Fibroblast of villous mesenchyme (primary cell): ENCODE measurements at places on chromosomes 5 and 9.

GRCh38 chr9:7935681-7936080 is 136.1 kb upstream of the DMAC1 start:
- DNase-seq, result no peak

- no peak for DNase-seq
These were observed 370.2 kb upstream of the C9orf72 start for GRCh38 chr9:27943501-27943900.

- DNase-seq, result peak; percentile 60
These were observed 40.2 kb upstream of the TRIM32 start for GRCh38 chr9:116646661-116647514.

DNA sequence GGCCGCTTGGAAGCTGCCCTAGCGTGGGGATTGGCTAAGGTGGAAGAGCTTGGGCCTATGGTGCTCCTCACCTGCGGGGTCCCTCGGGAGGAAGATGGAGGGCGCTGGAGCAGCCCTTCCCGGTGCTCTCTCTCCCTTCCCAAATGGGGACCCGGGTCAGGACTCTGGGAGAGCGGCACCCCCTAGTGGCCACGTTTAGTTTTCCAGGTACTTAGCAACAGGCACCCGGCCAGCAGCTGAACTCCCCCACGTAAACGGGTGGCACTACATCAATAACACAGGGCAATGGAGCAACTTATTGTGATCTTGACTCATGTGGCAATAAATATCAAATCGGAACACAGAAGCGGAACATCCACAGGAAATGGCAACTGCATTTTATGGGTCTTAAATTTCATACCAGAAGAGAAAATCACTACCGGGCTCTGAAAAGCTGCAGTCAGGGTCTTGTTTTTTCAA is 316.6 kb downstream of the AGTPBP1 start:
- DNase-seq, result peak; percentile 9

DNA sequence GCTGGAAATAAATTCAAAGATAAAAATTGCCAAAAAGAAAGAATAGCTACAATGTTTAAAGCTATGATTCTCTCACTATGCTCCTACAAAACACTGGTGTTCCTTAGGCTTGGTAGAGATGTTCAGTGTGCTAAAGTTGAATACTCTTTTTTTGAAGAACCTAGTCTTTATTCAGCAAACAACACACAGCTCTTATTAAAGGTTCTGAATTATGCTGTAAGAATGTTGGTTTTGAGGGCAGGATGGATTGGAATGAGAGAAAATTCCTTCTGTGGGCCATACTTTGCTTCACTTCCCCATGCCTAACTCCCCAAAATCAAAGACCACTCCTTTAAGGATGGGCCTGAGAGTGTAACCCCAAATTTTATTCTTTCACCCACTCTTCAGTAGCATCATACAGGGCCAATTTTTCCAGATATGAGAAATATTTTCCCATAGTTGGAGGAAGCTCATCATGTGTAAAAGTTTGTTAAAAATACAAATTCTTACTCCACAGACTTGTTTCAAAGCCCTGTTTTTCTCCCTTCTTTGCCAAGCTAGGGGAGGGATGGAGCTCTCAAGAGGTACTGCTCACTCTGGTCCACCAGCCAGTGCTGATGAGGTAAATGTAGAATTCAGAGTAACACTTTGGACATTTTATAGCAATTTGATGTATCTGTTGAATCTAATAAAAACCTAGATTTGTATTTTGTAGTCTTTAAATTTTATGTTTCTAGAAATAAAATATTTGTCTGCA is 99.3 kb downstream of the GDNF start:
- DNase-seq, result no peak

DNA sequence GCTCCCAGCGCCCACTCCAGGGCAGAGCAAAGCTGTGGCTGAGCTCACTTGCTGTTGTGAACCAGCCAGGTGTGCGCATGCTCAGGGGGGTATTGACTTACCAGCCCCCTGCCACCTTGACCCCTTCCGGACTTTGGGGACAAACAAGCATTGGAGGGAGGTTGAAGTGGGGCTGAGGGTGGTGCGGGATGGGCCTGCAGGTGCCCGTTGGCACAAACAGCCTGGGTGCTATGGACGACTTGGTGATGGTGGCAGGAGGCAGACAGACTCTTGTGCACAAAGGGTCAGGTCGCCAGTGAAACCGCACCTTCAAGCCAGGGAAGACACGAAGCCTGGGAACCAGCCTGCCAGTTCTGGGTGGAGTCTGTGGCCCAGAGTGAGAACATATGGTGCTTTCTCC is 858.5 kb upstream of the PTPRD start:
- DNase-seq, result no peak

DNA sequence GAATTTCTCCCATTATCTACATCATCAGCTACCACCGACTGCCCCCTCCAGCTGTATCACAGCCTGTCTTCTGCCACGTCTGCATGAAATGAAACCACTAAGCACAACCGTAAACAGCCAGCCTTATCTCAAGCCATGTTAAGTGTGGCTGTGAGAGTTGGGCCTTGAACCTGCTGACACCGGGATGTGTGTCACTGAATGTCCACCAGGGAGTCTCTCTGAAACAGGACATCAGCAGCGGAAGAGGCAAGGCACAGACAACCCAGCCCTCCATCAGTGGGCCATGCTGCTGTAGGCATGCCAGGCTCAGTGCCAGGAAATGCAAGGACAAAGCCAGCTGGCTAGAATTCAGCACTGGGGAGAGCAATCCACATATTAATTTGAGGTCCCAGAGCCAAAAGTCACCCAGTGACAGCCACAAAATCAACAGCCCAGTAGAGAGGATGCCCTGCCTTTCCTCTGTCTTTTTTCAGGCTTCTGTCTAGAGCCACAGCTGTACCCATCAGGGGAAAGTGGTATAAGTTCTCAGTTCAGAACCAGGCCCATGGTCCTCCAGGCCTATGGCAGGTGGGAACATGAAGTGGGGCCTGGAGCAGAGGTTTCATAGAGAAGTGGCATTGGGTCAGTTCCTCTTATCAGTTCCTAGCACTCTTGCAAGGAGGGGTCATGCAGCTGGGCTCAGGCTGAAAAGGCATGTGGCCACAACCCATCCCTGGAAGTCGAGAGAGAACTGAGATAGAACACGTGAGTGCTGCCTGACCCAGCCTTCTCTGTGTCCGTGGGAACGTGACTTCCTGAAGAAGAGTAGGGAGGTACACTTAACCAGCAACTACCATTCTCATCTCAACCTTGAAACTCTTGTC is 199.4 kb downstream of the ESM1 start:
- peak; percentile 39 for DNase-seq

- DNase-seq, result peak; percentile 71
These were observed 231.6 kb downstream of the SLF1 start for GRCh38 chr5:94849821-94850736.

DNA sequence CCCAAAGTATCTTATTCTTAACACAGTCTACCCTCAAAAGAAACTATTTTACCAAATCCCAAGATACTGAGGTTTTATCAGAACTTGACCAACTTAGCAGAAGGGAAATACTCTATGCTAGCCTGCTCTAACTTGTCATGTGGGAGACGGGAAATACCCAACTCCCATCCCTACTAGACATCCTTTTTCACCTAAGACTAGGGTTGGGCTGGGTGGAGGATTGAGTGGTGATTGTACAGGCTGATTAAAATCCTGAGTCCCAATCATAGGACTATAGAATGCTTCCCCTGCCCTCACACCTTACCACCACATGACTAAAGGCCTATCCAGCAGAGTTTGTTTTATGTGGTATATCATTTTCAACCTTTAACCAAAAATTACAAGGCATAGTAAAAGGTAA is 786.5 kb downstream of the TAF11L14 start:
- no peak for DNase-seq

- no peak for DNase-seq
These were observed 60.8 kb downstream of the MSX2 start for GRCh38 chr5:174785120-174785680.

- DNase-seq, result no peak
These were observed 101.6 kb downstream of the NIPBL start for GRCh38 chr5:36978196-36978595.

DNA sequence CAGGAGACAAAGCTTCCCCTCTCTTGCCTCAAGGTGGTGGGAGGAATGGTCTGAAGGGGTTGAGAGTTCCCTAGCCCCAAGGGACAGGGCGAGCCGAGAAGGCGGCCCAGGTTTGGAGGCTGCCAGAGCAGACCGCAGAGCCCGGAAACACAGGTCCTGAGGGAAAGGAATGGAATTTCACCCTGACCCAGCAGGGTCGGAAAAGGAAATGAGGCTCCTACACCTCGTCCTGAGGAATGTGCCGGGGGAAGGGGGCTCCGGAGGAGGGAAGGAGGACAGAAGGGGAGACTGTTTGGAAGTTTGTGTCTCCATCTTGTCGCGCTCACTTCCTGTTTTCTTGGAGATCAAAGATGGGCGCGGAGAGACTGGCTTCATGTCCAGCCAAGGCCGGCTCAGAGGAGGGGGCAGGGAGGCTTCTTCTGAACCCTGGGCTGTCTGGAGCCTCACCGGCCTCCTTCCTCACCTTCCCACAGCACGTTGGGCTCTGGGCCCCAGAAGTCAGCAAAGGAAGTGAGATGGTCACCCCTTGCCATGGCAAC is 9.6 kb downstream of the ENG start:
- DNase-seq, result no peak

DNA sequence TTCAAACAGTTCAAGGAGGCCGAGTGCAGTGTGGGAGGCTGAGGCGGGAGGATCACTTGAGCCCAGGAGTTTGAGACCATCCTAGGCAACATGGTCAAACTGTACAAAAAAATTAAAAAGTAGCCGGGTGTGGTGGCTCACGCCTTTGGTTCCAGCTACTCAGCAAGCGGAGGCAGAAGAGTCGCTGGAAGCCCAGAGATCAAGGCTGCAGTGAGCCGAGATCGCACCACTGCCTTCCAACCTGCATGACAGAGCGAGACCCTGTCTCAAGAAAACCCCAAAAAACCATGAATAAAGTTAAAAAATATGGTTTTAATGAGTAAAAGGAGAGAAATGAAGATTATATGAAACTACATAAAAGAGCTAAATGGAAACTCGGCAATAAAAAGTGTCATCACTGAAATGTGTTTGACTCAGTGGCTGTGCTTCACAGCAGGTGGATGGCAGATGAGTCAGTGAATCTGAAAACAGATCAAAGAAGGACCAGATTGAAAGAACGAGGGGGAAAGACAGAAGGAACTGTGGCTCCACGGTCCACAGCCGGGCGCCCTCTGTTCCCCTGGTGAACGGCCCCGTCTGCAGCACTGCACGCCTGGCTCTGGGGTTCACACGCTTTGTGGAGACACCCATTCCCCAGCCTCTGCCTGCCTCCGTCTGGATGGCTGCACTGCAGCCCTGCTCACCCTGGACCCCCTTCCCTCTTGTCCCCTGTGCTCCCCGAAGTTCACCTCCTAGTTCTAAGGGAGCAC is 25.1 kb downstream of the EXD3 start:
- DNase-seq, result no peak

- no peak for DNase-seq
These were observed 136.6 kb upstream of the TBCA start for GRCh38 chr5:77912721-77913120.

- DNase-seq, result no peak
These were observed 47.6 kb downstream of the MCTP1 start for GRCh38 chr5:95237324-95237723.

GRCh38 chr9:71886541-71886940 is 24.5 kb downstream of the ABHD17B start:
- DNase-seq, result no peak

- DNase-seq, result no peak
These were observed 7.6 kb upstream of the CCDC152 start for GRCh38 chr5:42749020-42749419.

GRCh38 chr5:13660072-13660471 is 284.4 kb downstream of the DNAH5 start:
- no peak for DNase-seq

GRCh38 chr9:114339130-114339908 is 9.7 kb downstream of the ORM2 start:
- peak; percentile 52 for DNase-seq

GRCh38 chr5:96033116-96033515 is 71.5 kb upstream of the ELL2 start:
- no peak for DNase-seq

- peak; percentile 5 for DNase-seq
These were observed 398.1 kb downstream of the EBF1 start for GRCh38 chr5:158701406-158702177.

DNA sequence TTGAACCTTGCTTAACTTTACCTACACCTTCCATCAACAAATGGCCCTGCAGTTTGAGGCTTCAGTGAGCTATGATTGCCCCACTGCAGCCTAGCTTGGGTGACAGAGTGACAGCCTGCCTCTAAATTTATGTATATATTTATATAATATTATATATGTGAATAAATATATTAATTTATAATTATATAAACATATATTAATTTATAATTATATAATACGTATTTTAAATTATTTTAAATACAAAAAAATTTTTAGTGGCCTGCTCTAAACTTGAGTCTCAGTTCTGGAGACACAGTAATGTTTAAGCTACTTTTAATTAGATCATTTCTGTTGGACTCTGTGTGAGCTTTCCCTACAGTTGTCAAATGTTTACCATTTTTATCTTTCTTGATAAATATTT is 9.3 kb upstream of the SHC3 start:
- DNase-seq, result no peak

DNA sequence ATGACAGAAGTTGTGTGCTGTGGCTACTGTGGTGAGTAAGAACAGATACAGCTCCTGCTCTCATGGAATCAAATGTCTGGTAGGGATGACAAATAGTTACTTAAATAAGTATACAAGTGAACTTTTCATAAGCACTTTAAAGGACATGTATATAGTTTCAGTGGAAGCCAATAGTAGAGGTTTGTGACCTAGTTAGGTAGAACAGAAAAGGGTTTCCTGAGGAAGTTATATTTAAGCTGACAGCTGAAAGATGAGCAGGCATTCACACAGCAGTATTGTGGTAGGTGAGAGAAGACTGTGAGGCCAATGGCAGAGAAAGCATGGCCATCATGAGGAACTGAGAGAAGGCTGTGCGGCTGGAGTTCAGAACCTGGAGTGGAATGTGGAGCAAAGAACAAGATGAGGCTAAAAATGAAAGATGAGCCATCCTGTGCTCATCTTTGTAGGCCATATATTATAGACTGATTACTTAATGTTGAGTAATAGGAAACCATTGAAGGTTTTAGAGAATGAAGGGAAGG is 15.4 kb downstream of the FAM174A start:
- no peak for DNase-seq

GRCh38 chr5:41503860-41504259 is 6.5 kb downstream of the PLCXD3 start:
- no peak for DNase-seq

- DNase-seq, result no peak
These were observed 142.8 kb upstream of the IFNE start for GRCh38 chr9:21624675-21625644.

GRCh38 chr5:14229734-14230133 is 86.6 kb downstream of the TRIO start:
- DNase-seq, result no peak

- DNase-seq, result no peak
These were observed 73.4 kb upstream of the CDH6 start for GRCh38 chr5:31119938-31120641.

- no peak for DNase-seq
These were observed 325.6 kb downstream of the ZSWIM6 start for GRCh38 chr5:61657686-61658085.
